ENCODE measurements at places on chromosomes 6 and 20.

GRCh38 chr20:36676701-36677421 is 30.9 kb upstream of the SLA2 start:
- DNase-seq: no peak

DNA sequence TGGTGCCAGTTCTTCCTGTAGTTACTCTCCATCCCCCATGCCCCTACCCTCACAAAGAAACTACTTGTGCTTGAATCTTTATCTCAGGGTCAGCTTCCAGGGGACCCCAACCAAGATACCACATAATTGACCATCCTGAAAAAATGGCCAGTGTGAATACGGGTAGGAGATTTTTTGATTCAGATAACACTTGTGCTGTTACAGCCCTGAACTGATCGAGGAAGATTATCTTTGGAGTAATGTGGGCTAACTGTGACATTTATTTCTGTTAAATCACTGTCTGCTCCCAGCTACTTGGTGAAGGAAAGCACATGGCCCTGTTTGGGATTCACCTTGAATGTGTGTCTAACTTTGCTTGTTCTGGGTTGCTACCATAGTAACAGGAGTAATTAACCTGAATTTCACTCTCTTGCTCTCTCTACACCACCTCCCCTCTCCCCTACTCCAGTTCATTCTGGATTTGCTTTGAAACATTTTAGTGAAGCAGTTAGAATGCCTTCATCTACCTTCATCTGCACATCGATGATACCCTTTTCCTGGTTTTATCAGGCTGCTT is 219.6 kb upstream of the CHD6 start:
- no peak for DNase-seq

DNA sequence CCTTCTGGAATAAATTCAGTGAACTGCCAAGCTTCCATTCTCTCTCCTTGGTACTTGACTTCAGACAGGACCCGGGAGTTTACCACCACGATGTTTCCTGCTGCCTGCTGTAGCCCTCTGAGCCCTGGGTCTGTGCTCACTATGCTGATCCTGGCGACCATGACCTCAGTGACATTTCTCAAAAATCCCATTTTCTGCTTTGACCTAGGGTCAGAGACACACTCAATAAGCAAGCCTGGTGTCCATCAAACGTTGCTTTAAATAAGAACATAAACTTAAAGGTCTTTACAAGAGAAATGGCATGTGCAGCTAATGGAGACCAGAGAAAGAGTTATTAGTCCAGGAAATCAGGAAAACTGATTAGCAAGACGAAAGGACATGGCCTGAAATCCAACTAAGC is 509.7 kb upstream of the SULF2 start:
- DNase-seq: no peak

GRCh38 chr20:45105317-45105716 is 4.4 kb upstream of the KCNS1 start:
- no peak for DNase-seq

All from DMS79 treated with DMSO at 0.1 percent for 48 hours (cell line).